GM19239 (cell line): ENCODE measurements at places on chromosomes 5 and 9.

- peak; percentile 82 for DNase-seq
Observed at GRCh38 chr9:95462249-95463147, 54.3 kb downstream of the PTCH1 start.

DNA sequence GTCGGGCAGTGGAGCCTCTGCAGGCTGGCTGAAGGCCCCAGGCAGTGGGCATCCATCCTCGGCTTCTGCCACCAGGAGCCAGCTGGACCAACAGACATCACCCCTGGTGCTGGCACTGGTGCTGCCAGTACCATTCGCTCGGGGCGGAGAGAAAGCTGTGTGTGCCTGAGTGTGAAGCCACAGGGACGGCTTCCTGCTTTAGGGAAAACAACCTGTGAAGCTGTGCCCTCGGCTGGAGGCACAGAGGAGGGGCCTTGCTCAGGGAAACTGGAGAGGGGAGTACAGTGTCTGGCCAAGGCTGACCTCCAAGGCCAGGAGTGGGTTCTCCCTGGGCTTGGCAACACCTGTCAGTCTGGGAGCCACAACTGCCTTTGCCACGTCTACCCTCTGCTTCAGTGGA lies 38.3 kb downstream of the NEK6 start:
- no peak for DNase-seq

DNA sequence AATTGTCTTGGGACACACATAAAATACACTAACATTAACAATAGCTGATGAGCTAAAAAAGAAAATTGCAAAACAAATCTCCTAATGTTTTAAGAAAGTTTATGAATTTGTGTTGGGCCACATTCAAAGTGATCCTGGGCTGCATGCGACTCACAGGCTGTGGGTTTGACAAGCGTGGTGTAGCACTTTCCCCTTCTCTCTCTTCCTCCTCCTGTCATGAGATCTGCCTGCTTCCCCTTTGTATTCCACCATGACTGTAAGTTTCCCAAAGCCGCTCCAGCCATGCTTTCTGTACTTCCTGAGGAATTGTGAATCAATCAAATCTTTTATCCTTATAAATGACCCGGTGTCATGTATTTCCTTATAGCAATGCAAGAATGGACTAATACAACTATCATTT lies 178.0 kb downstream of the TLR4 start:
- no peak for DNase-seq

DNA sequence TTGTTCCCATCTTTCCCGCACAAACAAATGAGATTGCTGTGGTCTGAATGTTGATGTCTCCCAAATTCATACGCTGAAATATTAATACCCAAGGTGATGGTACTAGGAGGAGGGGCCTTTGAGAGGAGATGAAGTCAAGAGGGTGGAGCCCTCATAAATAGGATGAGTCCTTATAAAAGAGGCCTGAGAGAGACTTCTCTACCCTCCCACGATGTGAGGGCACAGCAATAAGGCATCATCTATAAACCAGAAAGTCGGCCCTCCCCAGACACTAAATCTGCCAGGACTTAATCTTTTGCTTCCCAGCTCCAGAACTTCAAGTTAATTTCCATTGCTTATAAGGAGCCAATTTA lies 170.4 kb downstream of the CTNND2 start:
- DNase-seq = no peak

- DNase-seq = no peak
Observed at GRCh38 chr5:135052511-135053145, 18.6 kb upstream of the PITX1 start.

DNA sequence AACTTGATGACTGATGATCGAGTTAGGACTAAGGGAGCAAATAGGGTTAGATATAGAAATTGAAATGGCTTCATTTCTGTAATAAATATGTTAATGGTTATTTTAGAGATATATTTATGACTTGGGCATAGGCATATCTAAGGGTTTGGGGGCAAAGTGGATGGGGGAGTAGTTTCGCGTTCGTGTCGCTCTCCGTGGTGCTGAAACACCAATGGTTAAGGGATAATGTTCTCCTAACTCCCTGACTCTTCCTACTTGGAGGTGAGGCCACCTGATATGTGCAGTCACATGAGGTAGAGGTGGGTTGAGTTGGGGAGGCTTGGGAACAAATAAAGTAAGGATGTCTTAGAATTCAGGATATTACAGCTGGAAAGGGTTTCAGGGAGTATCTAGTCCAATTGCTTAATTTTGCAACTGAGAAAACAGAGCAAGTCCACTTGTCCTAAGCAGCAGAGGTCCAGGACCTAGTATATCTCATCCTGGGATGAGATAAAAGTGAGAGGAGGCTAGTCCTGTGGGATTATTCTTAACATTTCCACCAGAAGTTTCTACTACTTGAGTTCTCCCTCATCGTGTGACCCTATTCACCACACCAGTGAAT lies 44.0 kb upstream of the MAP1B start:
- no peak for DNase-seq

DNA sequence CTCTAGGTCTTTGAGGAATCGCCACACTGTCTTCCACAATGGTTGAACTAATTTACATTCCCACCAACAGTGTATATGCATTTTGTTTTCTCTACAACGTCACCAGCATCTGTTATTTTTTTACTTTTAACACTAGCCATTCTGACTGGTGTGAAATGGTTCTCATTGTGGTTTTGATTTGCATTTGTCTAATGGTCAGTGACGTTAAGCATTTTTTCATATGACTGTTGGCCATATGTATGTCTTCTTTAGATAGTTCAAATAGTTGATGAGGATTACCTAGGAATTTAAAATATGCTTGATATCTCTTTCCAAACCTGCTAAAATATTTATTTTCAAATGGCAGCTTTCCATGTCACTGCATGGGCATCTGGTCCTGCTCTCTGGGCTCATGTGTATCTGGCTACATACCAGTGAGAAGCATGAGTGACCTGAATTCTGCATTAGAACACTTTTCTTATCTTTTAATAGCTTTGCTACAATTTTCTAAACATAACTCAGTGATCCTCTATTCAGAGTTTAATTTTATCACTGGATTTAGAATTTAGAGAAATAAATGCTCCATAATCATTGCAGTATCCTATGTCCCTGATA lies 95.8 kb upstream of the ADAMTS16 start:
- DNase-seq = no peak

DNA sequence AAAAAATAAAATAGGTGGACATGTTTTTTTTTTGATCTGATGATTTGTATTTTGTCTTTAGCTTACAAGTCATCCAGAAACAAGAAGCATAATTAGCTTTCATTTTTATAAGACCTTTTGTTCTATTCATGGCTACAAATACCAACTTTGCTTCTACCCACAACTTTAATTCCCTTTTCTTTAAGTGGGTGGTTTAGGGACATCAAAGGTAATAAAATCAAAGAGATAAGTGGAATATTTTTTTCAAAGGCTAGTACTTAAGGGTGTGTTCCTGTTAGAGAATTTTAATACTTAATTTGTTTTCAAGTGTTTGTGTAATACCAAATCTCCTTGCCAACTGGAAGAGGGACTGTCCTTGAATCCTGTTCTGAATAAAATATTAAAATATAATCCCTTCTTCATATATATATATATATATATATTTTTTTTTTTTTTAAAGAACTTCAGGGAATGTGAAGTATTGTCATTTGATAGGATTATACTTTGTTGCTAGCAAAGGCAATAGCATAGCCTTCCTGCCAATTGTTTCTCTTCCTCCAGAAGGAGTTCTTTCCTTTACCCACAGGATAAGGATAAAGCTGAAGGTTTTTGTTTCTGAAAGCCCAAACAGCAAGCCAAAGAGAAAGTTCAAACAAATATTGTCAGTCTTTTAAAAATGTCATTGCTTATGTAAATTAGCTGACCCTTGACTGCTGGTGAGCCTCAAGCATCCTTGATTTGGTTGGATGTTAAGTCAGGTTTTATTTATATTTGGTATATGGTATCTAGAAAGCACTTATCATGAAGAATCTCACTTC lies 108.9 kb downstream of the PAM start:
- DNase-seq = no peak

DNA sequence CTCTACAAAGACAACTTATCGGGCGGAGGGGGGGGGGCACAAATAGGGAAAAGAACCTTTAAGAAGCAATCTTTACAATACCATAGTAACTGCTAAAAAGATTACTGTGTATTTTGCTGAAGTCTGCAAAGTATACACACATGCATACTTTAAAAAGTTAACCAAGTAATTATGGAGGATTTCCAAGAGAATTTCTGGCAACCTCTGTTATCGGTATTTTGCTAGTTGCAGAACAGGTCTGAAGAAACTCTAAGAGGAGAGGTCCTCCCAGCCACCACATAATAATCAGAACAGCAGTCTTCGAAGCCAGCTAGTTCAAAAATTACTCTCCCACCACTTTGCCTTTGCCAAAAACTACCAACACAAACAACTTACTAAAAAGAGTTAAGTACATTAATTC lies 56.1 kb downstream of the UBAP2 start:
- DNase-seq = no peak

DNA sequence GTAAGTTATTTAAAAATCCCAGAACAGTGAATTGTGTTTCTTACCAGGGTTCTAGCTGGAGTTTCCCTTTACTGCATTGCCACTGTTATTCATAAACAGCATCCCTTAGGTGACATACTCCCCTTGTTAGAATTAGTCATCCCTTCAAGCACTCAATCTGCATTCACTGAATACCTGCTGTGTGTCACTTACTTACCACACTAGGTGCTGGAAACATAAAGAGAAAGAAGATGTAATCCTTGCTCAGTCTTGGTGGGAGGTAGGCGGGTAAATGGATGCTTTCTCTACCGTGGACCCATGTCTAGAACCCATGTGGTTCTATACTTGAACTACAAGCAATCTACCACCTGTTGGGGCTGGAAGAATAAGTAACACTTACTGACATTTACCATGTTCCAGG lies 371.6 kb downstream of the KDM4C start:
- DNase-seq = no peak

DNA sequence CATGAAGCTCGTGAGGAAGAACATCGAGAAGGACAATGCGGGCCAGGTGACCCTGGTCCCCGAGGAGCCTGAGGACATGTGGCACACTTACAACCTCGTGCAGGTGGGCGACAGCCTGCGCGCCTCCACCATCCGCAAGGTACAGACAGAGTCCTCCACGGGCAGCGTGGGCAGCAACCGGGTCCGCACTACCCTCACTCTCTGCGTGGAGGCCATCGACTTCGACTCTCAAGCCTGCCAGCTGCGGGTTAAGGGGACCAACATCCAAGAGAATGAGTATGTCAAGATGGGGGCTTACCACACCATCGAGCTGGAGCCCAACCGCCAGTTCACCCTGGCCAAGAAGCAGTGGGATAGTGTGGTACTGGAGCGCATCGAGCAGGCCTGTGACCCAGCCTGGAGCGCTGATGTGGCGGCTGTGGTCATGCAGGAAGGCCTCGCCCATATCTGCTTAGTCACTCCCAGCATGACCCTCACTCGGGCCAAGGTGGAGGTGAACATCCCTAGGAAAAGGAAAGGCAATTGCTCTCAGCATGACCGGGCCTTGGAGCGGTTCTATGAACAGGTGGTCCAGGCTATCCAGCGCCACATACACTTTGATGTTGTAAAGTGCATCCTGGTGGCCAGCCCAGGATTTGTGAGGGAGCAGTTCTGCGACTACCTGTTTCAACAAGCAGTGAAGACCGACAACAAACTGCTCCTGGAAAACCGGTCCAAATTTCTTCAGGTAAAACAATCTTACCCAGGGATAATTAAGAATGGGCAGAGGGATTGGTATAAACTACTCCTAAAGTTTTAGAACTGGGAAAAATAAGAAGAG lies 12.9 kb downstream of the ITGA1 start:
- no peak for DNase-seq

DNA sequence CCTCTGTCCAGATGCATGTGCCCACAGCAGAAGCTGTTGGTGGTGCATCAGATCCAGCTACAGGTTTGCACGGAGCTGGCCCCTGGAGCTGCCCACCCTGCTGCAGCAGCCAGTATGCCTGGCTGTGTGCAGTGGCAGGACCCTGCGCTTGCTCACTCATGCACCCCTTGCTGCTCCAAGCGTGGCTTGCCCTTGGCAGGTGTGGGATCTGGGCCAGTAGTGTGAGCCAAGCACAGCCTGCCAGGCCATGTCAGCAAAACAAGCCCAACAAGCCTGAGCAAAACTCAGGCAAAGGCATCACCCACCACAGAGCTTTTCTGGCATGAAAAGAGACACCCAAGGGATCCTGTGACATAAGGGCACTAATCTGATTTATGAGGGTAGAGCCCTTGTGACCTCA lies 18.3 kb upstream of the ECPAS start:
- no peak for DNase-seq

GRCh38 chr5:65086234-65086890 lies 317.6 kb downstream of the CWC27 start:
- no peak for DNase-seq

- no peak for DNase-seq
Observed at GRCh38 chr5:12911156-12911555, 1006.9 kb upstream of the CTNND2 start.

- no peak for DNase-seq
Observed at GRCh38 chr9:35561468-35562261, 43.4 kb upstream of the TESK1 start.

- DNase-seq = no peak
Observed at GRCh38 chr5:39254671-39255070, 35.3 kb upstream of the FYB1 start.

GRCh38 chr9:68546596-68547390 lies 6.1 kb upstream of the TMEM252 start:
- peak; percentile 32 for DNase-seq

DNA sequence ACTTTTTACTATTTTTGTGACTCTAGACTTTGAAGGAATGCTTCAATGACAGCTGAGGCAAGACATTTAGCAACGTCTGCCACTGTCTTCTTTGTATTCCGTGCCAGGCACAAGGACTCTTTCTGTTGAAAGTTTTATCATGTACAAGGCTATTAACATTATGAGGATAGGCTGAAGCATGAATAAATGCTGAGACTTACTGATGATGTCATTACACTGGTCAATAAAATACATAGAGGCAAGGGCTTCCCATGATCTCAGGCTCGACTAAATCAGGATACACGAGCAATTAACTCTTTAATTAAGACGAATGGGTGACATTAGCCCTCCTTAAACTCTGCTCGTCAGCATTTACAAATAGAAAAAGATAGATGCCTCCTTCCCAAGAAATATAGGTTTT lies 1393.3 kb upstream of the WWC1 start:
- no peak for DNase-seq

DNA sequence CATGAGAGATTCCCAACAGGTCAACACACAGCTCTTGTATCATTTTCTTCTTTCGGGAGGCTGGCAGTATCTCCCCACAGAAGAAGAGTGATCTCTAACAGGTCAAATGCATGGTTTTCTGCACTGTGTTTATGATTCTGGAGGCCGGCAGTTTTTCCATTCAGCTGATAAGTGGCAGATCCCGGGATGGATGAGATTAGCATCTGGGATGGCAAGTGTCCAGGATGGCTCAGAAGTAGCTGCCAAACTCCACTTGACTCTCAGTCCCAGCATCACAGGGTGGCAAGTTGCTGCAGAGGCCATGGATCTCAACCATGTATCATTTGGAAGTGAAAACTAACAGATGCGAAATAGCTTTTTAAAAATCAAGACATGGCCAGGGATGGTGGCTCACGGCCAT lies 97.8 kb upstream of the SLC44A1 start:
- no peak for DNase-seq

GRCh38 chr9:27297050-27297449 lies at the start of gene EQTN:
Gene EQTN (minus strand): TSS chr9:27297150. CDS start chr9:27297055, 95 bp downstream.
- DNase-seq = no peak

GRCh38 chr5:66992547-66992946 lies 204.1 kb downstream of the CD180 start:
- DNase-seq = no peak

GRCh38 chr9:111180811-111181210 lies 142.5 kb upstream of the LPAR1 start:
- no peak for DNase-seq
